ENCODE measurements at places on chromosomes 5 and 9.
A peak's percentile ranks its signal among the peaks of the same experiment; 100 is the strongest.

DNA sequence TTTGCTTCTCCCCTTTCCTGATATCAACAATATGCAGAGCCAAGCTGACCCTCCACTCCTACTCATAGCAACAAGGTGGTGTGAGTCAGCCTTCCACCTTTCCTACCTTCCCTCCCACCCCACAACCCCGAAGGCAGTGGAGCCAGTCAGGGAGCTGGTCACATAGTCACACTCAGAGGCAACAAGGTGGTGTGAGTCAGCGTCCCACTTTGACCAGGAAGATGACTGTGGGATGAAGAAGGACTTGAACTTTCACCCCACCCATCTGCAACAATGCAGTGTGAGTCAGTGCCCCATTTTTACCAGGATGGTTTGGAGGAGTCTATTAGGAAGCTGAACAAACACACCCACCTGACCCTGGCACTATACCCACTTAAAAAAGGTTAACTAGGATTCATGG lies 30.1 kb upstream of the ZNF782 start:
- DNase-seq, result peak; percentile 5

DNA sequence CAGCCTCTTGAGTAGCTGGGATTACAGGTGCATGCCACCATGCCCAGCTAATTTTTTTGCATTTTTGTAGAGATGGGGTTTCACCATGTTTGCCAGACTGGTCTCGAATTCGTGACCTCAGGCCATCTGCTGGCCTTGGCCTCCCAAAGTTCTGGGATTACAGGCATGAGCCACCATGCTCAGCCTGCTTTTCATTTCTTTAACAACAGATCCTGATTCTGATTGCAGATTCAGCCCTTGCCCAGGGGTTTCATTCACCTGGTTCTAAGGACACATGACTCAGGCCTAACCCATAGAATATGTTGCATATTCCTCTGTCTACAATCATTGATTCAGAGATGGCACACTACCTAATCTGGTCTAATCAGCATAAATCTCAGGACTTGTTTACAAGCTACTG lies 56.1 kb upstream of the CCDC112 start:
- no peak for DNase-seq

- DNase-seq, result peak; percentile 35
Observed at GRCh38 chr5:41707853-41708603, 162.2 kb downstream of the OXCT1 start.

DNA sequence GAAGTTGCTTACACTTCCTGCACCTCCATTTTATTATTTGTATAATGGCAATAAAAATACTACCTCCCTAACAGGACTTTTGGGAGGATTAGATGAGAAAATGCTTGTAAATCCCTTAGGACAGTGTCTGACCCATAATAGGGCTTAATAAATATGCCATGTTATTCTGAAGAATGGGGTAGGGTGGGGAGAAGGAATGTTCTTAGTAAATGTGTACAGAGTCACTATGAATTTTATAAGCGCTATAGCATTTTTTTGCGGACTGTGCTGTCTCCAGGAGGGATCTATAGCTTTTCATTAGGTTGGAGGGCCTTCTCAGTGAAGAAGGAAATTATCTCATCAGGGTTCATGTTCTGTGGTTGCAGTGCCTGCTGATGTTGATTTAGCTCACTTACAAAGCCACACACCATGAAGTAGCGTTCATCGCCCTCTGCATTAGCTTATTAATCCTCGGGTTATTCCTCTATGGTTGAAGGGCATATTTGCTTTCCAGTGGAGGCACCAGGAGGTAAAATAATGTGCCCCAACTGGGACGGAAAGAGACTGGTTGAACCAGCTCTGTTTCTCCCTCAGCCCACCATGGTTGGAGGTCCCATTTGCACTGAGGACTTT lies 497.1 kb downstream of the ARHGEF28 start:
- no peak for DNase-seq

DNA sequence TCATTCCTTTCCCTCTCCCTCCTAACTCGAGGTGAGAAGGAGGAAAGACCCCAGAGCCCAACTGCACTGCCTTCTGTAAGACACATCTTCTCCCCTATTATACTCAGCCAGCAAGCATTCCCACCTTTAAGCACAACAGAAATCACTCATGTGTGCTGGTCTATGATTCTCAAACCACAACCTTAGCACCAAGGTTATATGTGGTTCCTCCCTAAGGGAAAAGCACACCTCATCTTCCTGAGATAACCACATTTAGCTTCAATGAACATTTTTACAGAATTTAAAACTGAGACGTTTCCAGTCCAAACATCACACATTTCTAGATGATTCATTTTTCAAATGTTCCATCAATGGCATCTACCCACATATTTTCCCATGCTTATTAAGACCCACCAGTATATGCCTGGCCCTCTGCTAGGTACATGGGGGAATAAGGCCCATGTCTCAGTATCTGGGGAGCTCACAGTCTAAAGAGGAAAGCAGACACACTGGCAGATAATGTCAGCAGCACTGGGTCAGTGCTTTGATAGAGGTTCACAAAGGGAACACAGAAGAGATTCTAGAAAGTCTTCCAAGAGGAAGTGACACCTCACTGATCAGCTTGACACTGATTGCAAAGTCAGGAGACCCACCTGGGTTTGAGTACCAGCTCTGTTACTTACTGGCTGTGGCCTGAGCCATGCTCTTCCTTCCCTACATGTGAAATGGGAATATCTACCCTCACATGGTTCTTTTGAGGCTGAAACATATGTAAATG lies 245.4 kb downstream of the DENND1A start:
- no peak for DNase-seq

GRCh38 chr5:84292000-84292642 lies 92.6 kb downstream of the EDIL3 start:
- DNase-seq, result no peak

- no peak for DNase-seq
Observed at GRCh38 chr5:15421381-15421780, 78.6 kb upstream of the FBXL7 start.

DNA sequence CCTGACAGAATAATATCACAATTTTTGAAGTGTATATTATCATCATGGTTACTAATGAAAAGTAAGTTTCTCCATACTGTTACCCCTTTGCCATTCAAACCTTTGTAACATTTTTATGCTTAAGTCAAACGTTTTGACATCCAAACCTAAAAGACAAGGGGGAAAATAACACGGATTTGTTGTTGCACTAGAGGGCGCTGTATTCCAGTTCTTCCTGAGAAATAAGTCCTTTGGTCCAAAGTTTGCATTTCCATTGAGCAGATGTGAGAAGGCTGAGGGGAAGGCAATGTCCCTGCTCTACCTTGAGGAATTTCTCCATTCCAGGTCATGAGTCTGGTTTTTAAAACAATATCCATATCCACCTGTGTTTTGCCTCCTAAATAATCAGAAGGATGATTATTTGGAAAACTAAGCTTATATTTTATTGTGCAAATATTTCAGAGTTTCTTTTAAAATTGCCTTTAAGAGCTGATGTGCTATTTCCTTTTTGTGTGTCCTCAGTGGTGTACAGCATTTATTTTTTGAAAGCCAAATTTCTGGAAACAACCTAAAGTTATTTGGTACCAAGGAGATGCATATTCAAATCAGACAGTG lies 9.7 kb downstream of the LECT2 start:
- peak; percentile 81 for DNase-seq

DNA sequence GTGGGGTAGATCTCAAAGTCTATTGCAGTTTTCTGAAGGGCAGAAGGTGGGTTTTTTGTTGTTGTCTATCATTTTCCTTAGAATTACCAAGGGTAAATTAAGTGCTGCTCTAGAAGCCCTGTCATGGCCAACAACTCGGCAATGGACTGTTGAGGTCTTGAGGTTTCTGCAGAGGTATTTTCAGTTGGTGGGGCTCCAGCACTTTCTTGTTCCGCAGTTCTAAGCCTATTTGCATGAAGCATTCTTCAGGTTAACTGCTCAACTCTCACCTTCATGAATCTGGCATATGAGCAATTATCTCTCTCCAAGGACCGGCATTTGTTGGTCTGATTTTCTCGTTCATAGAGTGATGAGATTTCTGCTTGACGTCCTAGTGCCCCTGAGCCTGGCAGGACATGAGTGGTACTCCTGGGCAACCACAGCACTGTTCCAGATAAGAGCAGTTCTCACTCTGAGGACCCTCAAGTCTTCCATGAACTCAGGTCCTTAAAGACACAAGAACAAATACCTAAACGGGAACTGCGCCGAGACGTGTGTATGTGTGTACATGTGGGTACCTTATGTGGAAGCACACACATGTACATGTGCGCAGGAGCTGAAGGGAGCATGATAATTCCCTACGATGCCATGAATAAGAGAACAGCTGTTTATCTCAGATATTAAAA lies 544.5 kb downstream of the CSNK1G3 start:
- DNase-seq, result no peak

- DNase-seq, result no peak
Observed at GRCh38 chr9:92739346-92739970, 25.2 kb downstream of the BICD2 start.

GRCh38 chr5:149217096-149217802 lies 54.4 kb upstream of the AFAP1L1 start:
- DNase-seq, result no peak

- no peak for DNase-seq
Observed at GRCh38 chr5:38329132-38329715, 70.9 kb downstream of the EGFLAM start.

DNA sequence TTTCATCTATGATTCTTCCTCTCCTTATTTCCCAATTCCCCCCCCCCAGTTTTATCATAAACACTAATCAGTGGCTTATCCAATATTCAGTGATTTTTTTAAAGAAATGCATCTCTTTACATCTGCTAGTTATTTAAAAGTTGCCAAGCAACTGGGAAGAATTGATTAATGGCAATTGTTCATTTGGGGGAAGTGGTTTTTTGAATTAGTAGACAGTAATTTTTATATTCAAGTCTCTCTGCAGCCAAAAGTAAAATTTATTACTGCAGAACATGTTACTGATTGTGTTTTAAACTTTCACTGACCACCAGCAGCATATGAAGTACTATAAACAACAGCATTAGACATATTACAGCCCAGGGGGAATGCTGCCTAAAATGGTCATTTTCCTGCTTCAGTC lies 308.8 kb upstream of the NREP start:
- no peak for DNase-seq

GRCh38 chr5:83718936-83719495 lies 1.6 kb downstream of the HAPLN1 start:
- DNase-seq, result no peak

DNA sequence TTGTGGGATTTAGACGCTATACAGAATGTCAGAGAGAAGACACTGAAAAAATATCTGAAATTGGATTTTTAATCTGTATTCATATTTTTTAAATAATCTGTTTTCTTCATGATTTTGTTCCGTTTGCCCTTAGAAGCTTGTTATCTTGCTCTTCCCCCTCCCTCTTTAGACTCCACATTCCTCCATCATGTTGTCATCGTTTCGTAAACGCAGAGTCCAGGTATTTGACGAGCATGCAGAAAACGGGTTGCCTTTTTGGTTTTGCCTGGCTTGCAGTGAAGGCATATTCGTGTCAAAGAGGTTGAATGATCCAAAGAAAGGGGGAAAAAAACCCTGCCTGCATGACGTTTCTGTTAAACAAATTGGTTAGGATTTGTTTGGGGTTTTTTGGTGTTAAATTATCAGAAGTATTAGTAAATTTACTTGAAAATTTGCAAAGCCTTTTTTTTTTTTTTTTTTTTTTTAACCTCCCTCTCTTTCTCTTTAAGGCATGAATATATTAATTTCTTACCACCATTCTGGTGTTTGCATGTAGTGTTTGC lies 2.9 kb downstream of the SPTAN1 start:
- DNase-seq, result no peak

DNA sequence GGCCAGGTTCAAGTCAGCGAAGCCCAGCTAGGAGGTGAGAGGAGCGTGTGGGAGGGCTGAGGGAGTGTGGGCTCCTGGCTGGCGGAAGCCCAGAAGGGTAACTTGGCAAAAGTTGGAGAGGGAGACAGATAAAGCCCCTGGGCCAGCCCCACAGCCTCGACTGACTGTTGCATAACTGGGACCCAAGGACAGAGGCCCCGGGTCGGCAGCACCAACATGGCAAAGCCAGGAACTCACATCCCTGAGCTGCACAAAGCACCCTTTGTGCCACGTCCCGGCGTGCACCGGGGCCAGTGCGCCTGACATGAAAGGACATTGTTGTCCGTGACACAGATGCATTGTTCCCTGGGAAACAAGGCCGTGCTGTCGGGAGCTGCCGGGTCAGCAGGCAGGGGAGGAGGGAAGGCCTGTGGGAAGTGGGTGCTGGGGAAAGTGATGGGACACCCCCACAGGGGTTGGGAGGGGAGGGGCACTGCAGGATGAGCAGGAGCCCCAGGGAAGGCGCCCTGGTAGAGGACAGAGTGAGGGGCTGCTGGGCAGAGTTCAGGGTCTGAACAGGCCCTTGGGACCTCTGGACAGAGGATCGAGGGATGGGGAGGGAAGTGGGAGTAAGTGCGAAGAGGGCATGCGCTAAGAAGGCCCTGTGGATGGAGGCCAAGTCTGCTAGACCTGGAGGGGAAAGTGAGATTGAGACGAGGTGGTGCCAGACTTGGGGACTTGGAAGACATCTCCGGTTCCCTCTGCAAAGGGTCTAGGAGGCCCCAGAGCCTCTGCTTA lies 13.0 kb upstream of the DPM2 start:
- DNase-seq, result no peak

GRCh38 chr5:98735806-98736507 lies 37.5 kb upstream of the RGMB start:
- DNase-seq, result peak; percentile 36

GRCh38 chr9:250625-251024 lies 36.0 kb downstream of the DOCK8 start:
- no peak for DNase-seq

DNA sequence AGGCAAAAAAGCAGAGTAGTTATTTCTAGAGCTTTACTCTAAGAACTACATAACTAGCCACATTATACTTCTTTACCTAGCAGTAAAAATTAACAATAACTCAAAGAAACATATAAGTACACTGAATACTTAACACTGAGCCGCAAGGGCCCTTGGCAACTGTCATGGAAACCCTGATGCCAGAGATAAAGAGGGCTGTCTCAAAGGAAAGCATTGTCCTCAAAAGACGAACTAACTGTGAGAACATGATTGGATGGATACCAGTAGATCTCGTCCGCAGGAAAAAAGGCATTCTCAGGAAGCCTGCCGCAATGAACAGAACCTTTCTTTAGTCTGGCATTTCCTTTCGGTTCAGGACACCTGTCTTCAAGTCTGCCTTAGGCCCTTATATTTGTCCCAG lies 379.0 kb upstream of the SLC30A5 start:
- no peak for DNase-seq

DNA sequence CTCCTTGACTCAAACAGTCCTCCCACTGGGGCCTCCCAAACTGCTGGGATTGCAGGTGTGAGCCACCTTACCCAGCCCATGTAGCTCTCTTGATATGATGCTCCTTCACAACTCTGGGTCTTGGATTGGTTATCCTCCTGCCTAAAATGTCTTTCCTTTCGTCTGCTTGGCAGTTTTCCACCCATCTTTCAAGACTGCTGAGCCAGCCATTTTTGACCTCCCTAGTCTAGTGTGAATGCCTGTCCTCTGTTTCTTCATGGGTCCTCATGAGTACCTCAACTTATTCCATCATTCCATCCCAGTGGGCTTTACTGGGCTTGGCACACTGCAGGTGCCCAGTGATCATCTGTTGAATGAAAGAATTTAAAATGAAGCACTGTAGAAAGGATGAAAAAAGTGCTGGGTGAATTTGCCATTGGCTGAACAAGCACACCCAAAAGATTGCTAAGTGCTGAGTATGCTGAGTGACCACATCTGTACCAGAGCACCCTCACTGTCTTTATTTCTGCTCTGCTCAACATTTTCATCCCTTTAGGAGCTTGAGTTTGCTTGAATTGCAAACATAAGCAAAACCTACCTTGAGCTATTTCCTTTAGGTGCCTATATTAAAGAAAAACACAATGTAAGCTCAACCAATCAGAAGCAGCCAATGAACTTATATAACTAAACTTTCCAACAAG lies 84.8 kb upstream of the FAM169A start:
- DNase-seq, result no peak

GRCh38 chr5:63854076-63854475 lies 108.2 kb downstream of the HTR1A start:
- no peak for DNase-seq

All from fibroblast of the conjunctiva (primary cell).